ENCODE measurements at places on chromosomes 1 and 21.

DNA sequence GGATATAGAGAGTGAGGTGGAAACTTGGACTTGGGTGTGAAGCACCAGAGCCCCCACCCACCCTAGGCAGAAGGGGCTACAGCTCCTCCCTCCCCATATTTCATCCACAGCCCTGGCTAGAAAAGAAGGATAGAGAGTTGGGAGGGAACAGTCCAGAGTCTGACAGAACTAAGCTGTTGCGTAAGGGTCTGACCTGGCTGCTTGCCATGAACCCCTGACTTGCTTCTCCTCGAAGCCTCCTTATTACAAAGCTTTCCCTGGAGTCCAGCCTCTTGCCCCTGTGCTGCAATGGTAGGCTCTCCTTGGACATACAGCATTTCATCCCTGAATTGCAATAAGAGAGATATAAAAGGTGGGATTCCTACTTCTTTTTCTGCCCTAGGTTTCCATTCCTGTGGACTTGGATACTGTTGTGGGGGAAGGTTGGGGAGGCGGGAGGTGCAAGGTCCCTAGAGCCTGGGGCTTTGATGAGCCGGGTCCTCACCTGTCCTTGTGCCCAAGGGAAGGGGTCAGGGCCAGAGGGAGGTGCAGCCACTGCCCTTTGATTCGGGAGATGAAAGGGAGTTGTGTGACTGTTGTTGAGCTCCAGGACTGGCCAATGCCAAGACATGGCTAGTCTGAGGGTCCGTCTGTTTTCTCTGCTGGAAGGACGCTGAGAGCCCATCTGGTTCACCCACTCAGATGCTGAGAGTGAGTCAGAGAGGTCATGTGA, 2.7 kb downstream of the RHBG start:
- DNase-seq, result no peak

DNA sequence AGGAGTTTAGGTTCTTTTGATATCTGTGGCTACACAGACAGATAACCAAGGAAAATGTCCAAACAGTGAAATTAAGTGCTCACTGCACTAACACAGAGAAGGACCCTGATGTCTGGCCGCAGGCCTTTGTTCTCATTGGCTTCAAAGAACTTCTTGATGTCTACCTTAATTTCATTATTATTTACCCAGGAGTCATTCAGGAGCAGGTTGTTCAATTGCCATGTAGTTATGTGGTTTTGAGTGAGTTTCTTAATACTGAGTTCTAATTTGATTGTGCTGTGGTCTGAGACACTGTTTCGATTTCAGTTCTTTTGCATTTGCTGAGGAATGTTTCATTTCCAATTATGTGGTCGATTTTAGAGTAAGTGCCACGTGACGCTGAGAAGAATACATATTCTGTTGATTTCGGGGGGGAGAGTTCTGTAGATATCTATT, 15.2 kb upstream of the LGALS8 start:
- no peak for DNase-seq

DNA sequence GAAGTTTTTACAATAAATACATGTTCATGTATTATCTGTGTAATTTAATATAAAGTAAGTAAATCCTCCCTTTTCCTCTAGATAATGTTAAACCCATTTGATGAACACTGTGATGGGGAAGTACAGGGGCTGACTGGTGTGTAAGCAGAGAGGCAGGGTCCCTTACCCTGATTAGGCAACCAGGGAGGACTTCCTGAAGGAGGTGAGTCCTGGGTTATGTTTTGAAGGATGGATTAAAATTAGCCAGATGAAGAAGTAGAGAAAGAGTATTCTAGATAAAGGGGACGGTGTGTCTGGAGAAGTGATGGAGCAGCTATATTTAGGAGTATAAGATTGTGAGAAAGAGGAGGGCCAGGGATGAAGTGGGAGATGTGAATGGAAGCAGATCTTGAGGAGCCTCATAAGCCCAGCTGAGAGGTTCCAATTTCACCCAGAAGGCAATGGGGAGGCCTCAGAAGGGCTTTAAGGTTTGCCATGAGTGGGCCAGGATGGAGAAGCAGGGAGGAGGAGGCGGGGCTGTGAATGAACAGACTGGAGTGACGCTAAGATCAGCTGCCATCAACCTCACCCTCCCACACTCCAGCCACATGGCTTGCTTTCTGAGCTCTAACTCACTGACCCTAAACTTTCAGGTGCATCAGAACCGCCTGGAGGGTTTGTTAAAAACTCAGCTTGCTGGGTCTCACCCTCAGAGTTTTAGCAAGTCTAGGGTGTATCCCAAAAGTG, 30.9 kb upstream of the ID3 start:
- DNase-seq, result no peak

DNA sequence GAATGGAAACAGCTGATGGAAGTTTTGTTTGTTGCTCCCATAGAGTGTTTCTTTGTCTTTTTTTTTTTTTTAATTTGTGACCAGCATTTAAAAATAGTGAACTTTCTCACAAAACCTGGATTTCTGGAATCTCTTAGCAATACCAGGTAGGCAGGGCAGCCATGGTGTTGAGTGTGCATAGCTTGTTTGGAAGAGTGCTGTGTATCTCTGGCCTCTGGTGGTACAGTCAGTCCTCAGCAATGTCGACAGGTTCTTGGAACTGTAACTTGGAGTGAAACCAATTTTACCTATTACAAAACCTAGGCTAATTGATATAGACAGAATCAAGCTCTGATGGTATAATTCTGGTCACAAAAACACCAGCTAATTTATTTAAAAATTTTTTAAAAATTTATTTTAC, 6.7 kb downstream of the AADACL3 start:
- DNase-seq, result no peak

DNA sequence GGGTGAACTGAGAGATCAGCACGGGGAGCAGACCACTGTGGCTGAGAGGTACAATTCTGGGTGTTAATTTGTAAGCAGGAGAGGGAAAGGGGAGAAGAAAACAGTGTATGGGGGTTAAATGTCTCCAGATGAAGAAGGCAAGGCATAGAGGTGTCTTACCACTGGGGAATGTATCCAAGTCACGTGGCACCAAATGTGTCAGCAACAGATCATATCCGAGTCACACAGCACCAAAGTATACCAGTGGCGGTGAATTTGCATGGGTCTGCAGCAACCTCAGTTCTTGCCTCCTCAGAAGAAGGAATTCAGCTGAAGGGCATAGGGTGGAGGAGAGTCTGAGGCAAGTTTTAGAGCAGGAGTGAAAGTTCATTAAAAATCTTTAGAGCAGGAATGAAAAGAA, 21.2 kb upstream of the SYCP1 start:
- no peak for DNase-seq

DNA sequence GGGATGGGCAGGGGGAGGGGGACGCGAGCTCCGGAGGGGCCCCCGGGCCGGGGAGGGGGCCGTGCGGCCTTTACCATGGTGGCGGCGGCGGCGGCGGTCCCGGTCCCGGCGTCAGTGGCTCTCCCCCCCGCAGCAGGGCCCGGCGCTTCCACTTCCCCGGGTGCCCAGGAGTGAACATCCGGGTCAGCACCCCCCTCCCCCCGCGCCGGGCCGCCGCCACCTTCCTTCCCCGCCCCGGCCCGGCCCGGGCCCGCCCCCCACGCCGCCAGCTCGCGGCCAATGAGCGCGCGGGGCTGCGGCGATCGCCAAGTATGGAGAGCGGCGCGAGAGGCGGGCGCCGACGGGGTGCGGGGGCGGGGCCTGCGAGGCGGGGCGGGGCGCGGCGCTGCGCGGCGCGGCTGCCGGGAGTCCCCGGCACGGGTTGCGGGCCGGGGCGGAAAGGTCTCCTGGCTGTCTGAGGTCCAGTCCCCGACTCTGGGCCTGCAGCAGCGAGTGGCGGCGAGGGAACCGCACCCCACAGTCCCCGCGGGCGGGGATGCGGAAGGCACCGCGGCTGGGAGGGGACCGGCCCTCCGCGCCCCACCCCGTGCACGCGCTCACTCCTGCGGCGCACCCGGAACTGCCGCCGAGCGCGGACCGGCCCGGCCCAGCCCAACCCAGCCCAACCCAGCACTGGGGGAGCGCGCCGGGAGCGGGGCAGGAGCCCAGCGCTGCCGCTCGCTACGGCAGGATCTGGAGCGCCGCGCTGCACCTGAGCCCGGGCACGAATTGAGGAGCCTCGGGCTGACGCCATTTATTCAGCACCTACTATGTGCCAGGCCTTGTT, at the start of gene CAPZB:
Gene CAPZB, minus strand, starts transcription at position 178 of the 826 bp plus-strand sequence. Its CDS starts 101 bp downstream, at position 77.
- DNase-seq, result peak; percentile 98

- DNase-seq, result no peak
Measured at GRCh38 chr21:45300786-45301520, 13.3 kb upstream of the POFUT2 start.

DNA sequence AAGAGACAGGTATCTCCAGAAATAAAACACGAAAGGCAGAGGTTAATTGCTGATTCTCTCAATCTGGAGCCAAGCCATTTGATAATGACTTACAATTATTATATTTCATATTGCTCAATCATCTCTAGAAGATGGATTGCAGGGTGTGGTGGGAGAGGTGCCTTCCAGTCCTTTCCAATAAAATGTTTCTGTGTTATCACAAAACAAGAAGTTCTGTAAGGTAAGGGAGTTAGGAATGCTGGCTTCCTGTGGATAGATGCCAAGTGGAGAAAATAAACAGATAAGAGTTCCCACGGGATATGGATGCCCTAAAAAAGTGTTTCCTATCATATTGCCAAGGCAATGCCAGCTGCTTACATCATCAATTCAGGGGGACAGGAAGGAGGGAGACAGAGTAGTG, 7.2 kb upstream of the CCN1 start:
- DNase-seq, result no peak

DNA sequence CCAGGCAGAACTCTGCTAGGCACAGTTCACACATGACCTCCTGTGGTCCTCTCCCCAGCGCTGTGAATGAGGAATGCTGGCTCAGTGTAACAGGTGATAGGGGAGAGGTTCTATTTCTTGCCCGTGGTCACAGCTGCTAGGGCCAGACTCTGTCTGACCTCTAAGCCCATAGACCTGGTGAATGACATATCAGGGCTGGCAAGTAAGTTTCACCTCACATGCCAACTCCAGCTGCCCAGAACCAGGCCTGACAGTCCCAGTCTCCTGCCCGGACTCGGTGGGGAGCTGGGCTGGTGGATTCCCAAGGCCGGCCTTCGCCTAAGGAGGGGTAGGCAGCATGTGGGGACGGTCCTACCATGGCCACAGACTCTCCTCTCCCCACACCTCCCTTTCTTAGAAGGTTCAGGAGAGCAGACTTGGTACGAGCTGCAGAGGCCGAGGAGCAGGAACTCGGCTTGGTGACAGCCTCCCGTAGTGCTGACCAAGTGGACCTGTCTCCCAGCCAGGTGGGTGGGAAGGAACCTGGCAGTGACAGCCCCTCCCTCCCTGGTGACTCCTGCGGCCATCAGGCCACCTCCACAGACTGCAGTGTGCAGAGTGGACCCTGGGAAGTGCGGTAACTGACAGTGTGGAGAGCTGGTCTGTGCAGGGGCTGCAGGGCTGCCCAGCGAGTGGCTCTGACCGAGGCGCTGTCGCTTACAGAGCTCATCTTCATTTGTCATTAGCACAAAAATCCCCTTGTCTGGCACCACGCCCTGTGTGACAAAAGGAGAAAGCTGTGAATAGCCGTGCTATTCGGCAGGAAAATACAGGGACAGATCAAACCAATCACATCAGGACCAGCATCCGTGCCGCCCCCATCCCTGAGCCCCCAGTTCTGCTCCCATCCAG, 74.6 kb downstream of the SCCPDH start:
- DNase-seq, result no peak

DNA sequence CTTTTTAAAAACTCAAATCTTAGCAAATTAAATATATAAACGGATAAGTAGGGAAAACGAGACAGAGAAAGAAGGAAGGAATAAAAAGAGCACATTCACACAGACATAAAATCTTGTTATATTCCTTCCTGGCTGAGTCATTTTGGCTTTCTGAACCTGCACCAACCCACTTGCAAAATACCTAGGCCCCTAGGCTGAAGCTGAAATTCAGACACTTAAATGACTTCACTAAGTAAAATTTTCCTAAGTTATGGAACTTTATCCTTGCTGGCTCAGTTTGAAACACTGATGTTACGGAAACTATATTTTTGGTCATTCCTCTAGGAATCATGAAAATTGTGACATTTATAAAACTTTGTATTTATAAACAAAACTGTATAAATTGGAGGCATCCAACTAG, 462.8 kb upstream of the NFIA start:
- no peak for DNase-seq

DNA sequence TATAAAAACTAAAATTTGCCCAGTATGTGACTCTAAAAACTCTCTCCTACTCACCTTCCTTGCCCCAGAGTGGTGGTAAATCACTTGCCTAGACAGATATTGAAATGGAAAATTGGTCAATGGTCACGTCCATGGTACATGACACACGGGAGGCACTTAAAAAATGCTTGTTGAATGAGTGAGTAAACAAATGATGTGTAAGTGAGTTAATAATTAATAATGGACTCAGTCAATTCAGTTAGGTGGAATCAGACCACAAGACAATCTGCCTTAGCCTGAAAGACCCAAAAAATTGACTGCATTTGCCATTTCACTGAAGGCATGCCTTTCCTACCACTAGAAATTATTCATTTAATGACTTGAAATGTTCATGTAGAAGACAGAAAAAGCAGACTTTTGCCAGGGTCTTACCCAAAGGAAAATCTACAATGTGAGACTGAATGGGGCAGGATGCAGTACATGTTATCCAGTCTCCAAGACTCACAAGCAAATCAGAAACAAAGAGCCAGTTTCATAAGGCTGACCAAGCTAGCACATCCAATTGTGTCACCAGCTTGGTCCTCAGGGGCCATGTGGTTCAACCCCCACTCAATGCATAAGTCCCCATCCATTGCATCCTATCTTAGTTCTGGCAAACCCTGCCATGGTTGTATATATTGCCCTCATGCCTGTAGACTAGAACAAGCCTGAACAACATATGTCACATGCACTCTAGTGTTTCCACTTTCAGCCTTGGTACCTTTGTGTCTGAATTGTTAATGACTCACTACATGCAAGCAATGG, 73.6 kb downstream of the TBX15 start:
- DNase-seq, result no peak

DNA sequence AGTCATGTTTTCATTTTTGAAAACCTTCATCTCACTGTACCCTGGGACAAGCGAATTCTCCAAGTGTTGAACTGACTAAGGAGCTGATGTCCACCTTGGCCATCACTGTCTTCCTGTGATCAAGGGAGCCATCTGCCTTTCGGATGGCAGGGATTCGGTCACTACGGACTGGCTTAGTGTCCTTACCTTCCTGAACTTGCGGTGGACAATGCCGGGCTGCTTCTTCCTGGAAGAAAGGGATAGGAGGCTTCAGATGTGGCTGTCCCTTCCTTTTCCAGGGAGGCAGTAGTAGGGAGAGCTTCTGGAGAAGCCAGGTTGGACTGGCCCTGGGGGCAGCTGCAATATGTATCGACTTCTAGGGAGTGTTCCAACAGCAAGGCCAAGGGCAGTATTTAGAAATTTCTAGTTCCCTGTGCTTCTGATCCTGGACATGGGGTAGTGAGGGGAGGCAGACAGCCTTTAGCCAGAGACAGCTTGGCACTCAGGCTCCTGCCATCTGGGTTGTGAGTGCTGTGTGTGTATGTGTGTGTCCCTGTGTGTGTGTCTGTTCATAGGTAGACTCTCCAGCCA, 114.6 kb downstream of the IER5 start:
- no peak for DNase-seq

GRCh38 chr1:215273838-215274516, 191.4 kb downstream of the KCNK2 start:
- DNase-seq, result peak; percentile 13

- no peak for DNase-seq
Measured at GRCh38 chr21:32604464-32604863, 7.7 kb downstream of the CFAP298 start.

- DNase-seq, result no peak
Measured at GRCh38 chr1:150288382-150288781, 5.3 kb upstream of the MRPS21 start.

- DNase-seq, result no peak
Measured at GRCh38 chr1:54120698-54121481, 31.9 kb downstream of the CDCP2 start.

- DNase-seq, result no peak
Measured at GRCh38 chr1:113128116-113128515, 55.1 kb downstream of the LRIG2 start.

All from hepatic stellate cell (primary cell).